Activated T-cell treated with anti-CD3 and anti-CD28 coated beads, Interleukin-2, amount 50 U/mL, for 72 hours (primary cell): ENCODE measurements at places on chromosomes 3 and 15. TPM values are rescaled to one million over a fixed set of nuclear protein-coding genes. Genes with fewer than 3 reads are reported as not detected.

Gene ROPN1
- total RNA-seq, result not detected

Gene SERPINI2
- total RNA-seq, result not detected

- H3K27me3 ChIP-seq, result no peaks in the 10 kb centered on the region
- no peak overlapping the region for H3K27ac ChIP-seq
- no peak overlapping the region for H3K4me3 ChIP-seq
- no peak for DNase-seq
- H3K4me1 ChIP-seq, result no peaks in the 10 kb centered on the region
These were observed 470.3 kb downstream of the CNTN4 start for GRCh38 chr3:2568929-2569328.

GRCh38 chr15:77642793-77643430 lies 10.2 kb upstream of the LINGO1 start:
- H3K36me3 ChIP-seq, result no peaks in the 10 kb centered on the region
- H3K4me3 ChIP-seq, result no peak overlapping the region
- DNase-seq, result no peak
- peaks cover 8% of the 10 kb centered on the region for H3K27me3 ChIP-seq
- no peaks in the 10 kb centered on the region for H3K4me1 ChIP-seq
- no peak overlapping the region for H3K27ac ChIP-seq

- no peak overlapping the region for H3K4me3 ChIP-seq
- DNase-seq, result no peak
- no peak overlapping the region for H3K27ac ChIP-seq
- H3K36me3 ChIP-seq, result no peaks in the 10 kb centered on the region
- no peaks in the 10 kb centered on the region for H3K27me3 ChIP-seq
These were observed 110.0 kb upstream of the SLC4A7 start for GRCh38 chr3:27594096-27594690.

- H3K4me3 ChIP-seq, result peak overlapping the region; percentile 76
- peak overlapping the region; percentile 79 for H3K27ac ChIP-seq
- H3K4me1 ChIP-seq, result peaks cover 14% of the 10 kb centered on the region
- DNase-seq, result no peak
These were observed 76.3 kb downstream of the XXYLT1 start for GRCh38 chr3:195194559-195195206.

GRCh38 chr15:80426316-80426715 lies 22.1 kb downstream of the ARNT2 start:
- no peaks in the 10 kb centered on the region for H3K4me1 ChIP-seq
- peaks cover 33% of the 10 kb centered on the region for H3K27me3 ChIP-seq
- no peaks in the 10 kb centered on the region for H3K36me3 ChIP-seq
- no peak for DNase-seq
- no peak overlapping the region for H3K4me3 ChIP-seq
